ENCODE measurements at places on chromosomes 1 and 21.
A peak's percentile ranks its signal among the peaks of the same experiment; 100 is the strongest.

- DNase-seq = no peak
Observed at GRCh38 chr1:29878501-29878900, 642.2 kb downstream of the PTPRU start.

DNA sequence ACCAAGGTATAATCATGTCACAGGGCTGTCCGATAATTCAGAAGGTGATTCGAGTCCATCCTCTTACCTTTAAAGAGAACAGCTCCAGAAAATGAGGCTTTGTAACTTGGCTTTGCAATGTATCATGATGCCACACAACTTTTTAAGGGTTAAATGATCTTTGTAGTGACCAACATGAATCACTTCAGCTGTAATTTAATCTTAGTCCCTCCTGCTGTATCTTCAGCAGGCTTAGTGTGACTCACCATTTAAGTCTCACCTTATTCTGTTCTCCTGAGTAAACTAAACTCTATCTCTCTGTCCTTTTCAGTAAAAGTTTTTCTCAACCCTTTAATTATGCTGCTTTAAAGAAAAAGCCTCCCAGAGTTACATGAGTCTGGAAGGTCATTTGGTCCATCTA, 1.9 kb upstream of the HIVEP3 start:
- no peak for DNase-seq

DNA sequence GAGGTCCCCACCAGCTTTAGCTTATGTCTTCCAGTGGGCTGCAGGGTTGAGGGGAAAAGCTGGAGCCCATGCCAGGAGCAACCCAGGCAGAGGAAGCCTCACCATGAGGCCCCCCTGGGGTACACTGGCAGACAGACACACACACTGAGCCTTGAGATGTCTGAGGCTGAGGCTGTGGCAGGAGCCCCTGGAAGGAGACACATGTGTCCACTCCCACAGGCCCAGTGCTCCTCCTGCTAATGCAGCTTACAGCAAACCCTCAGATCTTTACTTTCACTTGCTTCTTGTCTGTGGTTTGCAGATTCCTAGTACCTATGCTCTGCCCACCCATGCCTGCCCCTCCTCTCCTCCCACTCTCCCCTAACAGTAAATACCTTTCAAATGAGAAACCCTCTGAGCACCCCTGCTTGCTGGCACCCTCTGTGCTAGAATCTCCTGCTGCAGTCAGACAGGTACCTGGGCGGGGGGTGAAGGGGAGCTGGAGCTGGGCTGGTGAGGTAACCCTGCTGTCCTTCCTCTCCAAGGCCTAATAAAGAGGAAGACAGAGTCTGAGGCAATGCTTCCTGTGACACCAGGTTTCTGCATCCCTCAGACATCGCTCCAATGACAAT, 63.4 kb upstream of the NEK2 start:
- peak; percentile 22 for DNase-seq

GRCh38 chr21:36208326-36209013, 51.8 kb downstream of the DOP1B start:
- no peak for DNase-seq

DNA sequence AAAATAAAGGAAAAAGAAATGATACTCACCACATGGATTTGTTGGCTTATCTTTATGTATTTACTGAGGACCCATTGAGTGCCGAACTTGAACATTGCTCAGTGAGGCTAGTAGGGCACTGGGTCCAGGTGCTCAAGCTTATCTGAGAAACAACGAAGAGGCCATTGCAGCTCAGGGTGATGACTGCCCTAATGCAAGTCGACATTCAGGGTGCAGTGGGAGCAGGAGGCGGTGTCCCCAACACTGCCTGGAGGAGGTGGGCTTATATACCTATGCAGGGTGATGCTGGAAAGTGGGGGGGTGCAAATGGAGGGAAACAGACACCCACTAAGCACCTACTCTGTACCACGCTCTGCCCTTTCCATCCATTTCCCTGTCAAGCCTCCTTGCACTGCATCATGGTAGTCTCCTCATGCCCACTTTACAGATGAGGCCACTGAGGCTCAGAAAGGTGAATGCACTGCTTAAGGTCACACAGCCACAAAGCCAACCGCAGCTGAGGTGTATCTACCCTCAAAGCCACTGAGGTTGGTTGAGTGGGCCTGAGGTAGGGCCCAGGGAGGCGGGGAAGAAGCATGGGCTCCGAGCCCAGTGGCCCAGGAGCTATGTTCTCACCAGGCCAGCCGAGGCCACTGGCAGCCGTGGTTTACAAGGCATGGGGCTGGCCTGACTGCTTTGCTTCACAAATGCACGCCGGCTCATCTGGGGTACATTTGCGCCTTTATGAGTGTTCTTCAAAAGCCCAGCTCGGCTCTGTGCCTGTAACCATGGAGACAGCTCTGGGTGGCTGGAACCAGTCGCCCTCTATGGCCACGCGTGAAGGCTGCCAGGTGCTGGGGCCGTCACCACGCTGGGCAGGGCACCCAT, 103.8 kb downstream of the EPHB2 start:
- no peak for DNase-seq

- DNase-seq = no peak
Observed at GRCh38 chr1:45508295-45509151, 8.4 kb downstream of the MMACHC start.
